Epithelial cell of proximal tubule (primary cell): ENCODE measurements at places on chromosomes 1 and 21. TPM values are rescaled to one million over a fixed set of nuclear protein-coding genes. Genes with fewer than 3 reads are reported as not detected.

TMEM52 gene
- 0.75 and 5.6 TPM in 2 replicates for total RNA-seq

NBPF11 gene
- 2.8 and 3.3 TPM in 2 replicates for total RNA-seq

TMEM51 gene
- 48.1 and 86.7 TPM in 2 replicates for total RNA-seq

SERBP1 gene
- total RNA-seq = 307 and 412 TPM in 2 replicates

MLLT11 gene
- 19.0 and 27.6 TPM in 2 replicates for total RNA-seq

RHEX gene
- 0.29 and 0.58 TPM in 2 replicates for total RNA-seq

TOMM20 gene
- total RNA-seq = 101 and 123 TPM in 2 replicates

USH2A gene
- total RNA-seq = not detected in 2 replicates

SMIM34 gene
- not detected in 2 replicates for total RNA-seq

RORC gene
- not detected in 2 replicates for total RNA-seq

OR2W3 gene
- total RNA-seq = 2.2 TPM in 1 of 2 replicates, not detected in the other

CSRP1 gene
- 630 and 765 TPM in 2 replicates for total RNA-seq

KIF21B gene
- 12.0 and 13.3 TPM in 2 replicates for total RNA-seq

OR2L2 gene
- total RNA-seq = not detected in 2 replicates

SMYD2 gene
- total RNA-seq = 65.6 and 82.2 TPM in 2 replicates

RBBP5 gene
- total RNA-seq = 10.6 and 11.1 TPM in 2 replicates

KCNE2 gene
- total RNA-seq = not detected in 2 replicates

OSCP1 gene
- 4.0 and 4.3 TPM in 2 replicates for total RNA-seq

UQCRHL gene
- 1.4 and 2.0 TPM in 2 replicates for total RNA-seq

LCE2C gene
- total RNA-seq = not detected in 2 replicates

PRAMEF17 gene
- not detected in 2 replicates for total RNA-seq

ATP1A4 gene
- total RNA-seq = not detected in 2 replicates

FOXD3 gene
- not detected in 2 replicates for total RNA-seq

VWA5B1 gene
- not detected in 2 replicates for total RNA-seq

SERTAD4 gene
- total RNA-seq = 8.7 and 12.7 TPM in 2 replicates

METTL13 gene
- 20.7 and 43.9 TPM in 2 replicates for total RNA-seq

HSD3B2 gene
- not detected in 2 replicates for total RNA-seq

PGLYRP4 gene
- not detected in 2 replicates for total RNA-seq

KLHDC8A gene
- 0.80 and 9.6 TPM in 2 replicates for total RNA-seq

SLC16A4 gene
- 9.2 and 12.4 TPM in 2 replicates for total RNA-seq

SLAMF9 gene
- total RNA-seq = not detected in 2 replicates

SPRR1B gene
- total RNA-seq = 0.75 TPM in 1 of 2 replicates, not detected in the other

LCE1C gene
- not detected in 2 replicates for total RNA-seq

POU3F1 gene
- not detected in 2 replicates for total RNA-seq

C1orf141 gene
- not detected in 2 replicates for total RNA-seq
